ENCODE measurements at places on chromosomes 11 and 22.

DNA sequence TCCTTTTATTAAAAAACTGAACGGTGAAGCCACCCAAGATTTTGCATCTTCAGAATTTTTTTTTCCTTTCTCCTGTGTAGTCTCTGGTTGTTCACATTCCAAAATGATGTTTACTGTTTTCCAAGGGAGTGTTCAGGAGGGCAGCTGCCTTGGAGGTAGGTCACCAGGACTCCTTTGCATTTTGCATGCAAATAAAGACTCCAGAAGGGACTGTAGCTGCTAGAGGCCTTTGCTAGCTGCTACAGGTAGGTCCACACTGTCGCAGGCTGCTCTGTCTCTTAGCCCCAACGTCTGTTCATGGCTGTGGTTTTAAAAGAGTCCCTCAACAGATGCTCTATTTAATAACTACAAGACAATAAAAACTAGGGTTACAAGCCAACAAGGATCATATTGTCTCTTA, 11.4 kb downstream of the CTSC start:
- DNase-seq = no peak

DNA sequence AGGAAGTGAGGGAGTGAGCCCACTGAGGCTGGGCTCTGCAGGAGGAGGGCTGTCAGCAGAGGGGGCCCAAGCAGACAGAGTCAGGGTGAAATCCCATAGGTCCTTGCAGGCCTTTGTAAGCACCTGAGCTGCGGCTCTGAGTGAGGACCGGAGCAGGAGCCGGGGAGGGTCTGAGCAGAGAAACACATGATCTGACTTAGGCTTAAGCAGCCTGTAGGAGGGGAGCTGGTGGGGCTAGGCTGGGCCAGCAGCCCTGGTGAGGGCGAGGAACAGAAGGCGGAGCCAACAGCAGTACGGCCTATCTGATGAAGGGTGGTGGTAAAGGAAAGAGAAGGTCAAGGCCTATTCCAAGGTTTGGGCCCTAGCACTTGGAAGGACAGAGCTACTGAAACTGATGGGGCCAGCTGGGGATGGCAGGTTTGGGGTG, 26.9 kb upstream of the CBX7 start:
- no peak for DNase-seq

DNA sequence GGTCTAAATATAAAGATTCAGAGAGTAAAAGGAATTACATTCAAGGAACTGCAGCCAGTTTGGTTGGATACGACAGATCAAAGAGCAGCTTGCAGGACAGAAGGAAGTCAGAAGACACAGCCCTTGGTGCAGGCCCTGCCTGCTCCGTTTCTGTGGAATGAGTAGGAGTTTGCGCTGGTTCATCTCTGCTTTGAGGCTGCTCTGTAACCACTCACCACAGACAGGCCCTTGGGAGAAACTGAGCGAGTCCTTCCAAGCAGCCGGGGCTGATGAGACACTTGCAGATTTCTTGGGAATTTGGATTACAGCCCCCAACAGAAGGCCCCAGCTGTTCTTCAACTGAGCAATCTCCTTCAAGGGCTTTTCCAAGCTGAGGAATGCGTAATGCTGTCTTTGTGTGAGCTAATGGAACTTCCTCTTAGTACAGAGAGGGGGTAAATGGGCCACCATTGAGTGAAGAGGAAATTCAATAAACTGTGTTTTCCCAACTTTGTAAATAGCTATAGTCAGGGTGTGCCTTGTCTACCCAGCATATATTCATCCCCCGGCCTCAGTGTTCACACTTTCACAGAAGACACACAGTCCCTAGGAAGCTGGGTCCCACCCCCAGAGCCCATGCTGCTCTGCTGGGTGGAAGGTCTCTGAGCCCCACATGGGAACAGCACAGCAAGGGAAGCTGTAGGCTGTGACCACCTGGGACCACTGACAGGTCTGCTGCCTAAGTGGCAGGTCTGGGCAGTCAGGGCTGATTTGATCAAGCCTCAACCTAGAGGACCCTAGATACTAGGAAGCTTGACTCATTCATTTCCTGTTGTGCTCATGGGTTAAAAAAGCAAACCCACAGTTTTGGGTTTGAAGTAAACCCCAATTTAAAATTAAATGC, 16.6 kb downstream of the IL10RA start:
- DNase-seq = no peak

- no peak for DNase-seq
Measured at GRCh38 chr11:18615628-18616392, 16.2 kb downstream of the MISFA start.

DNA sequence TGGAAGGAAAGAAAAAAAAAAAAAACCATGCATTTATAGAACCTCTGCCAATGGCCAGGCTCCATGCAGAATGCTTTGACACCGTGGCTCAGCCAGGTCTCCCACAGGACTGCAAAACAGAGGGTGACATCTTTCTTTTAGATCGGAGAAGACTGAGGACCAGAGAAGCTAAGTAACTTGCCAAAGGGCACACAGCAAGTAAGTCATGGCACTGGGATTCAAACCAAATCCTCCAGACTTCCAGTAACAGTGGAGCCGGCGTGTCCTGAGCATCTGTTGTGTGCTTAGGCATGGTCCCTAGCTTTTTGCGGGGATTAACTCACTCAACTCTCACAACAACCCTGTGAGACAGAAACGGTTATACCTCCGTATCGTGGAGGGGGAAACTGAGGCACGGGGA, 20.7 kb downstream of the MGAT3 start:
- no peak for DNase-seq

DNA sequence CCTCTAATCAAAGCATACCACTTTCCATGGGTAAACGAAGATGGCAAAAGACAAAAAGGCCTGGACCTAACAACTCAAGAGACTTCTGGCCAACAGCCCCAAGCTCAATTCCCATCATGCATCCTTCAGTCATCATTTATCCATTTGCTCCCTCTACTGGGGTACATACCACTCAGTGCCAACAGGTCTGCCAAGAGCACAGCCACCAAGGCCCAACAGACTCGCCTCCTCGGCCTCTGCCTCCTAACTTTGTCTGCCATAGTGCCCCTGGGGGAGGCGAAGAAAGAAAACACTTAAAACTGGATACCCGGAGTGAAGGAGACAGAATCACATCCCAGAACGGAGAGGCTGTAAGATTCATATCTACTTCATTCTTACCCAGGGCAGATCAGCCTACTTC, 1.1 kb downstream of the HYOU1 start:
- no peak for DNase-seq

GRCh38 chr11:1864831-1865665, 12.2 kb downstream of the LSP1 start:
- DNase-seq = no peak
